Ovary (tissue), 10 donors: ENCODE measurements at places on chromosomes 16 and 17. TPM values are rescaled to one million over a fixed set of nuclear protein-coding genes. Genes with fewer than 3 reads are reported as not detected.

GRCh38 chr16:65916995-65917394 is 449.5 kb upstream of the CDH5 start:
- H3K36me3 ChIP-seq, result no peaks in the 10 kb centered on the region
- no peaks in the 10 kb centered on the region for H3K27me3 ChIP-seq
- no peak overlapping the region for H3K4me3 ChIP-seq
- H3K4me1 ChIP-seq, result no peaks in the 10 kb centered on the region
- no peak overlapping the region for H3K27ac ChIP-seq
- DNase-seq, result no peak

Gene GPR139
- total RNA-seq, result not detected

Gene SLC2A4
- total RNA-seq, result 1.3 TPM

Gene IL17C
- total RNA-seq, result not detected

DNA sequence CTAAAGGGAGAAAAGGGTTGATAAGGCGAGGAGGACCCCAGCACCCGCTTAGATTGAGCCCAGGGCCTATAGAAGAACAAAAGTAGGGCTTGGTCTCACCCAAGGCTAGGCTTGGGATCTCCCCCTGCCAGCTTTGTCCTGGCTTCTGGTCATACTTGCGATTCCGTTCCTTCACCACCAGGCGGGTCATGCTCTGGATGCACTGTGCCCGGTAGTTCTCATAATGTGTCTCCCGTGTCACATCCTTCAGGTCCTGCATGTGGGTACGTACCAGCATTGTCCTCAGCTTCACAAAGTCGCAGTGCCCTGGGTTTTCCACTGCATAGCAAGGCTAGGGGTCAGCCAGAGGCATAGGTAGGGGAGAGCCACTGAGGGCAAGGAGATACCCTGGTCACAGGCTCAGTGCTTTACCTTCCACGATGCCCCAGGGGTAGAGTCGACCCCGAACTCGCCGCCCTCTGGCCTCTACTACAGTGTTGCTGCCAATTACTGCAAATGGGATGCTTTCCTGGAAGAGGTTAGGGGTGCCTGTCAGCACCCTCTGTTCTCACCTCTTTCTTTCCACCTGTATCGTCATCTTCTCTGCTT is 6.5 kb upstream of the MTMR4 start:
- peaks cover 5% of the 10 kb centered on the region for H3K4me1 ChIP-seq
- H3K36me3 ChIP-seq, result no peaks in the 10 kb centered on the region
- H3K4me3 ChIP-seq, result no peak overlapping the region
- no peak for DNase-seq
- no peak overlapping the region for H3K27ac ChIP-seq
- H3K27me3 ChIP-seq, result no peaks in the 10 kb centered on the region

- DNase-seq, result no peak
- no peak overlapping the region for H3K27ac ChIP-seq
- H3K27me3 ChIP-seq, result no peaks in the 10 kb centered on the region
- no peaks in the 10 kb centered on the region for H3K36me3 ChIP-seq
- H3K4me1 ChIP-seq, result peaks cover 3% of the 10 kb centered on the region
- no peak overlapping the region for H3K4me3 ChIP-seq
These were observed 3.1 kb downstream of the SPNS3 start for GRCh38 chr17:4436846-4437245.
